ENCODE measurements at places on chromosomes 2 and 18.

DNA sequence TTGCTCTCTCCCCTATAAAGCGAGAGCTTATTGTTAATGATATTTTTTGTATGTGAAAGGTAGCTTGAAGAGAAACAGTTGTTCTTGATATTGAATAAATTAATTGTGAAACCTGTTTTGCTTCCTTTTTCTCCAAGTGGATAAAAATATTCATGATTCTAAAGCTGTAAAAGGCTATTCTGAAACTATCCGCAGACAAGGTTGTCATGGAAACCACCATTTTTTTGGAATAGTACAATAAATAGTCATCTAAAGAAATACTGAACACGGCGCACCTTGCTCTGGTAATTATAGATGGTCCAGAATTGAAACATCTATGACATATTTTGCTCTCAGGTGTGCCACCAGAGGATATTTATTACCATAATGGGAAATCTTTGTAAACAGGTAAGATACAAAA lies 1103.0 kb upstream of the SLC39A10 start:
- no peak for DNase-seq

- DNase-seq = no peak
Measured at GRCh38 chr2:204468746-204469429, 76.4 kb upstream of the PARD3B start.

- DNase-seq = no peak
Measured at GRCh38 chr18:59453468-59453961, 94.5 kb upstream of the LMAN1 start.

DNA sequence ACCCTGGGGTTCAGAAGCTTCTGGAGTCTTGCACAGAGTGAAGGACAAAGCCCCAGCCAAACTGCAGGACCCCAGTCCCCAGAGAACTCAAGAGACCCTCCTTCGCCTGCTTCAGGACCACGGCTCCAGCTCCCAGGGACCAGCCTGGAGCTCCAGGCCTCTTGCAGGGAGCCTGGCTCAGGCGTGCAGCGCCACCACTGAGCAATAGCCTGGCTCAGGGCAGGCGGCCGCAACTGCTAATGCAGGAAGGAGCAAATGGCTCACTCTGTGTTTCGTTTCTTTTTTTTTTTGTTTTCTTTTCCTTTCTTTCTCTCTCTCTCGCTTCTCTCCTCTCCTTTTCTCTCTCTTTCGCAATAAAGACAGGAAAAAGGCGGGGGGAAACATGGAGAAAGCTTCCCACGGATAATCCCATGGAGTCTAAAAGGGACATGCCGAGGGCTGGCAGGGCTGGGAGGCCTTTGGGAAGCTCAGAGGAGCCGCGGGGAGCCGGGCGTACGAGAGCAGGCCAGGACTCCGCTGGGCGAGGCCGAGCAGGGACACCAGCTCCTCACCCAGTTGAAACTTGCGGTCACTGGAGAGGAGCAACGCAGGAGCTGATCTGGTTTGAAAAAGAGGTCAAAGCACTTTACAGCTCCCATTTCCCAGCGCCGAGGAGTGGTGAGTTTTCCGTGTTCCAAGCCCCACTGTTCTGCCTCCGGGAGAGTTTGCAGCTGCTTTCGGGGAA lies 244.8 kb downstream of the TWIST2 start:
- no peak for DNase-seq

- no peak for DNase-seq
Measured at GRCh38 chr2:54456612-54457322, 640 bp downstream of the SPTBN1 start.

DNA sequence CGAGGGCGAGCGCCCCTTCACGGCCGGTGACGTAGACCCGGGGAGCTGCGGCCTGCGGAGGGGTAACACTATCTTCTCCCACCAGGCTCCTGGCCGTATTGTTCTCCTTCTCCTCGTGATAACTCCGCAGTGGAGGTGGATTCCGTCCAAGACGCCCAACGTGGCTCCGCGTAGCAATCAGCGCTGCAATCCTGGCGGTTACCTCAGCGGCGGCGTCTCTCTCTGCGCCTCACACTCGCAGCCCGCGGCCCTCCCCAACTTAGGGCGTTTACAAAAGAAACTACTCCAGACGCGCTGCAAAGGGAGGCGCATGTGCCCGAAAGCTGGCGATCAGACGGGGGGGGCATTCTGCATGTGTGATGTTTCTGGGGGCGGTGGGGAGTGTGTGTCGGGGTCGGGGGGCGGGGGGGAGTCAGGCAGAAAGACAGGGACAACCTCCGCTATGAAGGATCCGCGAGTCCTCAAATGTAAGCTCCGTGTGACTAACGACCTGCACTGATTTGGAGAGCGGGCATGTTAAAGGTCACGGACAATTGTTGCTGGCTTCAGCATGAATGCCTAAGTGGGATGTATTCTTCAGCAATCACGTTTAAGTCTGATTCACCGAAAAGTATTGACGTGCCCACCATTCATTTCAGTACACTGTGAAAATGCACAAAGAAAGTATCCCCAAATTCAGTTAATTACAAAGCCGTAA lies 1.3 kb upstream of the ZNF516 start:
- DNase-seq = peak; percentile 31
